ENCODE measurements at places on chromosomes 16 and 17.
A peak's percentile ranks its signal among the peaks of the same experiment; 100 is the strongest.

DNA sequence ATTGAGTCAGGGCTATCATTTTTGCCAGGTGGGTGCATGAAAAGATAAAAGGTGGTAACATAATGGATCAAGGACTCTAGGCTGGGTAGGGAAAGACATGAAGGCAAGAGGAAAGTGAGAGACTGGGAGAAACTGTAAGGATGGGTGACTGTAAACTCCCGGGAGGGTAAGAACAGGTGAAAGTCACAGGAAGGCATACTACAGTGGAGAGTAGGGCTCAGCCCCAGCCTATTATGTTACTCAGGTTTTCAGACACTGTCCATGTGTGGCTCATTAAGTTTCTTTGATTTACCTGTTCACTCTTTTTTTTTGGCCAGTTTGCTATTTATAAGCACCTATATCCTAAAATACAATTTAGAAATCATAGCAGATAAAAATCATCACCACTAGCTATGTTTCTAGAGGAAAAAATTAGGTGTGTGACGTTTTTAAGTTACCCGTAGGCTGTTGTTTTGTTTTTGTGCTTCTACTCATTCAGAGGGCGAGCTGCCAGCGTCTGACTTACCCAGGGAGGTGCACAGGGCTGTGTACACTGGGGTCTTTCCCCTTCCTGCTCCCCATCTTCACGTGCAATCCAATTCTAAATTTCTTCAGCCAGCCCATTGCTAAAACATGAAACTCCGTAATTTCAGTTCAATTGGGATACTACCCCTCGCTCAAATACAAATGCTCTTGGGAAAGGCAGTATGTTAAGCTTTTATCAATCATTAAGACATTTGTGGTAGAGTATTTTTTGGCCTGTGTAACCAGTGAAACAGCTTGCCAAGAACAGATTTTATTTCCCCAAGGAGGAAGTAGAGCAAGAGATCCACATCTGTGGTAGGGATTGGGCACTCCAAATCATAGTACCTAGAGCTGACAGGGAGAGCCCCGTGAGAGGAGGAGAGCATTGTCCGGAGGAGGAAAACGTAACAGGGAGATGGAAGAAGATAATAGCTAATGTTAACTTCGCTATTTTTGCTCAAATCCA, 21.7 kb upstream of the VWA3A start:
- DNase-seq, result no peak

- DNase-seq, result no peak
Measured at GRCh38 chr16:51062039-51062438, 89.0 kb downstream of the SALL1 start.

- peak; percentile 0 for DNase-seq
Measured at GRCh38 chr17:40022497-40022896, 7.3 kb downstream of the CSF3 start.

DNA sequence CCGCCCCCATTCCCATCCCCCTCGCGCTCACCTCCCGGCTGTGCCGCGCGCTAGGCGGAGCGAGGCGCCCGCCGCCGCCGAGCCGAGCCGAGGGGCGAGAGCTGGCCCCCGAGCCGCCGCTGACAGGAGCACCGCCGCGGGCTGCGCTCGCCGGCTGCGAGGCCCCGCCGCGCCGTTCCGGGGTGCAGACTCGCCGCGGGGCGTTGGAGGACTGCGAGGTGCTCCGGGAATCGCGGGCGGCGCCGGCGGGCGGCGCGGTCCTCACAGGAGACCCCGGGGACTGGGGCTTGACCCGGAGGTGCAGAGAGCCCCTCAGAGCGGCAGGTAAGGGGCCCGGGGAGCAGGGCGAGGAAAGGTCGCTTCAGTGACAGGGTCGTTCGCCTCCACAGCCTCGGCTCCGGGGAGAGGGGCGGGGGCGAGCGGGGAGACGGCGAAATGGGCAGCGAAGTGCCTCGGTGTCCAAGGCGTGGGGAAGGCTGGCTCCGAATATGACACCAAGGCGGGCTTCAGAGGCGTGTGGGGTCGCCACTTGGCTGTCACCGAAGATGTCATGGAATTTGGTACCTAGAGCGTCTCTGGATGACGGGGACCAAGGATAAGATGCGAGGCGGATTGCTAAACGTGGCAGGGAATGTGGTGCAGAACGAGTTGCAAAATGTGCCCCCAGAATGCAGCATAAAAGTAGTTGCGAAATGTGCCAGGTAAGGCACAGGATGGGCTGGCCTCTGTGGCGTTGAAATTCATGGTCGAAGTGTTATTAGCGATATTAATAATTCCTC, 580 bp downstream of the TANC2 start:
- no peak for DNase-seq

DNA sequence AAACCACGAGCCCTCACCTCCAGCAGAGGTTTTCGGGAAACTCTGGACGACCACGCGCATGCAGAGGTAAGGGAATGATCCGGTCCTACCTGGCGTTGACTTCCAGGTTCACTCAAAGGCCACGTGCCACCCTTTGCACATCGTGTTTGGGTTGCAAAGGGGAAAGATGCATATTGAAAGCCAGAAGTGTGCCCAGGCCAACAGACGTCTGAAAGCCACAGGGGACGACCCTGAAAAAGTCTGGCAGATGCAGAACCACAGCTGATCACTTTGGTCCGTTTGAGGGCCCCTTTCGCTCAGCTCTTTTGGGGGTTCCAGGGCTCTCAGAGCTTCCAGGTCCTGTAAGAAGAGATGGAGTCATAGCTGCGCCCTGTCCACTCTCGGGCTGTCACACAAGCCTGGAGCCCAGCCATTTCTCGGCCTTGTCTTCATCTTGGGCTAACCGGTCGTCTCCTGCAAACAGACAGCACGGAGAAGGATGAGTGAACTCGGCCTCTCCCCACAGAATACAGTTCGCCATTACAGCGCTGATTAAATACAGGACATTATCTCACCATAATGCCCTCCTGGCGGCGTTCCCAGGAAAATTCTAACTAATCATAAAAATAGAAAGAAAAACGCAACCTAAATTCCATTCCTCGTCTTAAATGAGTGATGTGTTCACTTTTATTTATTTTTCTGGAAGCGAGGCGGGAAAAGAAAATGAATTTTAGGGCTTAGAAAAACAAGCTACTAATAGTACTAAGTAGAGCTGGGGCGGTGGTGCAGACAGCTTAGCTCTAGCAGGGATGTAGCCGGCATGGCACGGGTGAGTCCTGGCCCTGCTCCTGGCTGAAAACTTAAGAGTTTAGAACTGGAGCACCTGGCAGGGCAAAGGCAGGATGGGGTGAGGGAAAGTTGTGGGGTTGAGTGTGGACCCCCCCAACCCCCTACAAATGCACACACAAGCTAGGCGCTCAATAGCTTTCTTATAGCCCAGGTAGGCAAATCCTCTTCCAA, 45.5 kb upstream of the ZFHX3 start:
- DNase-seq, result no peak

DNA sequence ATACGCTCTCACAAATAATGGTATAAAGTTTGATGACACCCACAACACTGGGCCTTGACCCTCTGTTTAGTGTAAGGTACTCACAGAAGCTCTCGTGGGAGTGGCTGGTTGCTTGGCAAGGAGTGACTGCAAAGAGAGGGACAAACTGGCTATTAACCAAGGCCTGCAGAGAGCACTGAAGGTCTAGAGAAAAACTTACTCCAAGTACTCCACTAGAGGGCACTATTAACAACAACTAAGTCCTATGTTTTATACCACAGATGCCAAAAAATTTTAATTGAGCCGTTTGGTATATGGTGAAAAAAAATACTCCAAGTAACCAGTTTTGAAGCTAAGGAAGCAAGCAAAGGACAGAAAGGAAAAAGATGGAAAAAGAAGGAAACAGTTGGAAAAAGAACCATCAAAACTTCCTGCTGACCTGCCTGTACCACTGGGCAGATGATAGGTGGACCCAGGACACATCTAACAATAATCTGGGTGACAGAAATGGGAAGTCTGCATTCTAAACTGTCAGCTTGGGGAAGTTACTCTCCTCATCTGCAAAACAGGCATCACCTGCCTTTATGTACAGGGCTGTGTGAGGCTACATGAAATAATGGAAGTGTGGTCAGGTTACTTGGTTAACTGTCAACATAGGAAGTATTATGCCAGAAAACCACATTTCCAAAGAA, 23.2 kb downstream of the DYNC1LI2 start:
- no peak for DNase-seq

DNA sequence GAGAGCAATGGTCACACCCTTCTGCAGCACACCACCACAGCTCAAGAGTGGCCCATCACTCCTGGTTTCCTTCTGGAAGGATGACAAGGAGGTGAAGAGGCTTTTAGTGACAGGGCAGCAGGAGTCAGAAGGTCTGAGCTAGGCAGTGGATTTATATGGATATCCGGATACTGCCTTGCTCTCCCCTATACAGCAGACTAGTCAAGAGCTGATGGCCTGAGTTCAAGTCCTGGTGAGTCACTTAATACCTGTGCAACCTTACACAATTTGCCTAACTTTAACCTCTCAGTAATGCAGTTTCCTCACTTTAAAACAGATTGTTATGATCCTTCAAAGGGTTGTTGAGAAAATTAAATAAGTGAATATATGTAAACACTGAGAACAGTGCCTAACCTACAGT, 22.9 kb downstream of the MYO18A start:
- DNase-seq, result no peak

- no peak for DNase-seq
Measured at GRCh38 chr17:82697808-82698064, 762 bp downstream of the RAB40B start.

- DNase-seq, result no peak
Measured at GRCh38 chr16:49120631-49121030, 161.0 kb downstream of the CBLN1 start.

DNA sequence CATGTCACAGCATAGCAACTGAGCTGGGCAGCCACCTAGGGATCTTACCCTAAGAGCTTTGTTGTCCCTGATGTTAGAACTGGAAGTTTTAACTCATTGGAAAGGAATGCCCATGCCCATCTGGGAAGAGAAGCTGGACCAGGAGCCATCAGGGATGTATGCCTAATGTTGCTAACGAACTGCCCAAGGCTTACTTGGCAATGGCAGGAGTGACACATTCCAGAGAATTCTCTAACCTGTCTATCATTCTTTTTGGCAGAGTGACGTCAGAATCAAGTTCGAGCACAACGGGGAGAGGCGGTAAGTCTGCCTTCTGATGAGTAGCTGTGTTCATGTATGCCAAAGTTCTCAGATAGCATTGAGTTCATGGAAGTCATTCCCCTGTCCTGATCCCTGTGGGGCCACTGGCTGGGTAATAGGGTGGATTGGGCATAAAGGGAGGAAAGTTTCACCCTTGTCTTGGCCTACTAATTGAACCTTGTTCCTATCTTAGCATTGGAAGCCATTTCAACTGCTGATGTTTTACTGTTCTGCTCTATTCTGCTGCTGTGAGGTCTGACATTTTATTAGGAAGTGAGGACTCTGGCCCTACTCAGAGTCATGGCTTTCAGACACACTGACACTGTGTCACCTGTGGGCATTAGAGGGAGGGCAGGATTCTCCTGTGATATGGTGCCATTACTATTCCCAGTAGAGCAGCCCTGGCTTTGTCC, 23.7 kb downstream of the MAP3K3 start:
- DNase-seq, result no peak

- no peak for DNase-seq
Measured at GRCh38 chr17:55546991-55547664, 35.9 kb upstream of the SMIM36 start.

GRCh38 chr17:69406941-69407340, 7.6 kb upstream of the MAP2K6 start:
- DNase-seq, result no peak

DNA sequence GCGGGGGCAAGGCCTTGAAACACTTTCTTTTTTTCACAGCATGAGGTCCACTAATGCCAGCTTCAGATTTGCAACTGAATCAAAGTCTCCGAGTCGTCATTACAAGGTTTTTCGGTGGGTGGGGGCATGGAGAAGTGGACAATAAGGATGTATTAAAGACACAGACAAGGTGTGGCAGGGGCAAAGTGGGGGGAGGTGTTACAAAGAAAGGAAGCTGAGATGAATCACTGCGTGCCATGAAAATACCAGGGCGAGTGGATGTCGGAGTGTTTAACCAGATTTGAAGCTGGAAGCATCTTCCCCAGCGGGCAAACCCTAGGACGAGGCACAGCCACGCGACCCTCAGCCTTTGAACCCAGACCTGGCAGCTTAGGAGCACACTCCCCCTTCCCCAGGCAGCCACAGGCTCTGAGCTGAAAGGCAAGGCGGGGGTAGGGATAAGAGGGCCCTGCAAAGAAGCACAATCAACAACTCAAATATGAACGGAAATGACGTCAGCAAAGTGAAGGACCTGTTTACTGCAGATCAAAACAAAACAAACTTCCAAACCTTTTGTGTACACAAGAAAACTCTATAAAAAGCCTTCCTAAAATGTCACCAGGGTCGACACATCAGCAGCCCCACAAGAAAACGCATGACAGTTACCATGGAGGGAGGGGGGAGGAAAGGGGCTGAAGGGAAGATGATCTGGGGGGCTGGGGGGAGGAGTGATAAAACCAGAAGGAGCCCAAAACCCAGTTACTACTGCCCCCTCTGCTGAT, 5.6 kb upstream of the ZFHX3 start:
- no peak for DNase-seq

DNA sequence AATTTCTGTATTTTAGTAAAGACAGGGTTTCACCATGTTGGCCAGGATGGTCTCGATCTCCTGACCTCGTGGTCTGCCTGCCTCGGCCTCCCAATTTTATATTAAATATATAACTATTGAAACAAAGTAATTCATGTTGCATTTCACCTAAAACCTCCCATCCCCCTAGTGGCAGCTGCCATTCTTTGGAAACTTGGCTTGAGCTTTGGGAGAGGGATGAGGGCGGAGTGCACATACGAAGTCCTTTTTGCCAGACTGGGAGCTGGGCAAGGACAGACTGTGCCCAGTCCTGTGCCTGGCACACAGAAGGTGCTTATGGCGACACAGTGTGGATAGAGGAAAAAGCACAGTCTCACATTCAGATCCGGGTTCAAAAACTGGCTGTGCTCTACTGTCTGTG, 83.8 kb downstream of the NETO2 start:
- no peak for DNase-seq

DNA sequence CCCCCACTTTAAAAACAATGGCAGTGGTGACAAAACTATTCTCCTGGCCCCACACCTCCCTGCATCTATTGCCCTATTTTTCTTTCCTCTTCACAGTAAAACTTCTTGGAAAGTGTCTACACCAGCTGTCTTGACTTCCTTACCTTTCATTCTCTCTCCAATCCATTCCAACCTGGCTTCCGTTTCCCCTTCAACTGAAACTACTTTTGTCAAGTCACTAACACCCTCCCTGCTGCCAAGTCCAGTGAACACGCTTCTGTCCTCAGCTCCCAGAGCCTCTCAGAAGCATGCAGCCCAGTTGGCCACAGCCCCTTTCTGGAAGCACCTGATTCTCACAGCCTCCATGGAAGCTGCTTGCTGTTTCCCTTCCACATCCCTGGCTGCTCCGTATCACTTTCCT, 4.0 kb upstream of the SCN4A start:
- DNase-seq, result no peak

DNA sequence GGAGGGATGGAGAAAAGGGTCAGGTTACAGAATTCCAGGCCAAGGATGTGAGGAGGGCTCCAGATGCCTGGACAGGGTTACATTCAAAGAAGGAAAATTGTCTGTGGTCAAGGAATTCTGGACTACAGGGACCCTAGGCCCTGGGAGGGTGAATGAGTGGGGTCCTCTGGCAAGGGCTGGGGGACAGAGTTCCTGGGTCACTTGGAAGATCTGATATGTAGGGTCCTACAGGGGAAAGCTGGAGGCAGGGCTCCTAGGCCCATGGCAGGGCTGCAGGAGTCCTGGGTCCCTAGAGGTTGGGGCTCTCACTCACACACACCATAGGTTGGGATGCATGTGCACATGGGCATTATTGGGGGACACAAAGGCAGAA, 46.3 kb upstream of the ACSM2B start:
- DNase-seq, result no peak

Data from HuH-7.5 (cell line).